NCI-H510A (cell line): ENCODE measurements at places on chromosomes 12 and 14.

GRCh38 chr12:77814386-77814785 lies 16.3 kb upstream of the NAV3 start:
- no peak for DNase-seq

DNA sequence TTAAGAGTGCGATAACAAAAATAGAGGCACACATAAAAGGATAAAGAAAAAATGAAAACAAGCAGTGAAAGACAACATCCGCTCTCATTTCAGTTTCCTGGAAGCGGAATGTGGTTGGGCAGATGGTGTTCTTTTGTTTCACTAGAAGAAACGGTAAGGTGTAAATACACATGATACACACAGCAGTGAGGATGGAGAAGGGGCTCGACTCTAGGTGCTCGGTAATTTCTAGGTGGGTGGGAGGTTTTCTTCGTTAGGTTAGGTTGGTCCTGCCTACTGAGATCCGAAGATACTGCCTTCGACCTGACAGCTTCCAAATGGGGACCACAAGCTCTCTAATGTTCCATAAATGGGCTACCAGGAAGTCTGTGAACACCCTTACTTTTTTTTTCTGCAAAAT lies 1082.5 kb downstream of the BCL11B start:
- DNase-seq = no peak

DNA sequence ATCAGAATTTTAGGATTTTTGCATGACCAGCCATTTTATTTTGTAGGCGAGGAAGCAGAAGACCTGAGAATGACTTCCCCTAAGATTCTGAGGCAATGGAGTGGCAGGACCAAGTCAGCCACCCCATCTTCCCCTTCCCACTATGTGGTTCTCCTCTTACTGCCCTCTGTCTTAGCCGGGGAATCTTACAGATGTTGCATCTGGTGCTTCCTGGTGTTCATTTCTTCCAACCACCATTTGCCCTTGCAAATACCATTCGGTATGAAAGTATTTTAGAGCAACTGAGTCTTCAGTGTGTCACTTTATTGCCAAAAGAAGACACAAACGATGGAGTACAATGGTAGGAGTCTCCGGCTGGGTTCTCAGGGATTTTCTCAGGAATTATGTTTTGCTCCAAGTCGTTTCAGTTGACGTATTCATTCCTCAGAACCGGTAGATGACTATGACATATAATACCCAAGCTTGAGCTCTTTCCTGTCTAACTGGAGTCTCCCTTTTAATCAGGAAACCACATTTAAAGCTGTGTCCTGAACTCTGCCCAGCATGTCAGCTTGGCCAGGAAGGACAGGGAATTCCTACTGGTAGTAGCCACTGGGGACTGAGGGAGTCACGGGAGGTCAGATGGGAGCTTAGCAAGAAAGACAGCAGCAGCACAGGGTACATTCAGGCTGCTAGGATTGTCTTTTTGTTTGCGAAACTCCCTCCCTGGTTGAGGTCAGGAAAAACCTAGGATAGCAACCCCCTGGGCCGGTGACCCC lies 87.0 kb downstream of the SAMD4A start:
- no peak for DNase-seq

GRCh38 chr14:69924201-69924600 lies 45.0 kb downstream of the SMOC1 start:
- DNase-seq = no peak

GRCh38 chr12:79223210-79223609 lies 358.6 kb downstream of the SYT1 start:
- no peak for DNase-seq

GRCh38 chr12:132152411-132152821 lies 8.2 kb downstream of the NOC4L start:
- DNase-seq = no peak
